ENCODE measurements at places on chromosomes 13 and 19. TPM values are rescaled to one million over a fixed set of nuclear protein-coding genes. Genes with fewer than 3 reads are reported as not detected.

DNA sequence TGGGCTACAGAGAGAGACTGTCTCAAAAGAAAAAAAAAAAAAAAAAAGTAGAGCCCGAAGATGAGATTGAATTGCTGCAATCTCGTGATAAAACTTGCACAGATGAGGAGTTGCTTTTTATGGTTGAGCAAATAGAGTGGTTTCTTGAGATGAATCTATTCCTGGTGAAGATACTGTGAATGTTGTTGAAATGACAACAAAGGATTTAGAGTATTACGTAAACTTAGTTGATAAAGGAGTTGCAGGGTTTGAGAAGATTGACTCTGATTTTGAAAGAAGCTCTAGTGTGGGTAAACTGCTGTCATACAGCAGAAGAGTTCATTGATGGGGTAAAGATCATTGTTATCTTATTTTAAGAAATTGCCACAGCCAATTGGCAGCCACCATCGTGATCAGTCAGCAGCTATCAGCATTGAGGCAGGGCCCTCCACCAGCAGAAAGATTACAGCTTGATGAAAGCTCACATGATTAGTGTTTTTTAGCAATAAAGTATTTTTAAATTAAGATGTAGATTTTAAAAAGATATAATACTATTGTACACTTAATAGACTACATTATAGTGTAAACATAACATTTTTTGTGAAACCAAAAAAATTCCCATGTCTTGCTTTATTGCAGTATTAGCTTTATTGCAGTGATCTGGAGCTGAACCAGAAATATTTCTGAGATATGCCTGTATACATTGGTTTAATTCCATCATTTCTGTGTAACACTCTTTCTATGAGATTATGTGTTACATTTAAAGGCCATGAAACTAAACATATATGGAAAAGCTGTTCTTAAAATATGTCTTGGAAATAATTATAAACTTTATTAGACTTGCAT is 43.1 kb downstream of the ZMYM2 start:
- no peak for DNase-seq

DNA sequence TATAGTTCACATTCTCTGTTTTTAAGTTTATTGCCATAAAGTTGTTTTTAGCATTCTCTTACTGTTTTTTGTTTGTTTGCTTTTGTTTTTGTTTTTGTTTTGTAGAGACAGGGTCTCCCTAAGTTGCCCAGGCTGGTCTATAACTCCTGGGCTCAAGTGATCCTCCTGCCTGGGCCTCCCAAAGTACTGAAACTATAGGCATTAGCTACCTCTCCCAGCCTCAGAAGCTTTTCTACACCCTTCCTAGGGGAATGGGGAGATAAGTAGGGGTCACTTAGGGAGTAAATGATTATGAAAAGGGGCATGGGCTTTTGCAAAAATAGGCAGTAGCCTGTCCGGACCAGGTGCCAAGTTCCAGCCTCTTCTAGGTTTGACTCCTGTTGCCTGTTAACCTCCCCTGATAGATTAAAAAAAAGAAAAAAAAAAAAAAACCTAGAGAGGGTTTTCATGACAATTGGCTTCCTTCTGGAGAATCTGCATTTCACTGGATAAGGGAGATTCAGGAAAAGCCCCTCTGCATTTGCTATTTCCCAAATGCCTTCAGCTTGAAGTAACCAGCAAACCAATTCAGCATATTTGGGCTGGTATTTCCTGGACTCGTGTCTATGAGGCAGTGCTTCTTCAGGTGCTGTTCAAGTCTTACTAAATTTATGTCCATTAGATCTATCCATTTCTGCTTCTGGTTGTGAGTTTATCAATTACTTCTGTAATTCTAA is 216.8 kb downstream of the TM9SF2 start:
- DNase-seq = no peak

GRCh38 chr19:56966225-56966696 is 125.7 kb upstream of the PEG3 start:
- no peak for DNase-seq

GRCh38 chr19:1757468-1758230 is 4.3 kb downstream of the ONECUT3 start:
- no peak for DNase-seq

DNA sequence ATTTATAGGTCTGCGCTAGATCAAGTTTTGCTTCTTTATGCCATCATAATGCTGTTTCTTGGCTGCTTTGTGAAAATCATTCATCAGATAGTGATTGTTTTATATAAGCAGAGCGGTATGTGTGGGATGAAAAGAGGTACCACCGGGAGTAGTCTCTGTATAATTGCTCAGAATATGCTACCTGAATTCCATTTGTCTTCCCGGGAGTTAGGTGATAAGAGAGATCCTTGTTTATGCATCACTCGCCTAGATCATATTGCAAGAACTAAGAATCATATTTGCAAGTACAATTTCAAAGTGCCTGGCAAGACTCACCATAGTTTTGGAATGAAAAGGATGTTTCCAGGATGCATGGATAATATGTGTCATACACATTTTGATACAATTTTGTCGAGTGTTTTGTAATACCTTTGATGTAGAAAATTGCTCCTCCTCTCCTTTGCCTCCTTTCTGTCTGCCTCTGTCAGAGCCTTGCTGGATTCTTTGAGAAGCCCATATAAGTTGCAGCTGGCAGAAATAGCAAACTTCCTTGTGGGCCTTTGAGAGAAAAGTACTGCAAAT is 1306.0 kb upstream of the SLC10A2 start:
- DNase-seq = no peak

Gene TJP3
- 1.7 TPM for total RNA-seq

Gene CDX2
- total RNA-seq = not detected

DNA sequence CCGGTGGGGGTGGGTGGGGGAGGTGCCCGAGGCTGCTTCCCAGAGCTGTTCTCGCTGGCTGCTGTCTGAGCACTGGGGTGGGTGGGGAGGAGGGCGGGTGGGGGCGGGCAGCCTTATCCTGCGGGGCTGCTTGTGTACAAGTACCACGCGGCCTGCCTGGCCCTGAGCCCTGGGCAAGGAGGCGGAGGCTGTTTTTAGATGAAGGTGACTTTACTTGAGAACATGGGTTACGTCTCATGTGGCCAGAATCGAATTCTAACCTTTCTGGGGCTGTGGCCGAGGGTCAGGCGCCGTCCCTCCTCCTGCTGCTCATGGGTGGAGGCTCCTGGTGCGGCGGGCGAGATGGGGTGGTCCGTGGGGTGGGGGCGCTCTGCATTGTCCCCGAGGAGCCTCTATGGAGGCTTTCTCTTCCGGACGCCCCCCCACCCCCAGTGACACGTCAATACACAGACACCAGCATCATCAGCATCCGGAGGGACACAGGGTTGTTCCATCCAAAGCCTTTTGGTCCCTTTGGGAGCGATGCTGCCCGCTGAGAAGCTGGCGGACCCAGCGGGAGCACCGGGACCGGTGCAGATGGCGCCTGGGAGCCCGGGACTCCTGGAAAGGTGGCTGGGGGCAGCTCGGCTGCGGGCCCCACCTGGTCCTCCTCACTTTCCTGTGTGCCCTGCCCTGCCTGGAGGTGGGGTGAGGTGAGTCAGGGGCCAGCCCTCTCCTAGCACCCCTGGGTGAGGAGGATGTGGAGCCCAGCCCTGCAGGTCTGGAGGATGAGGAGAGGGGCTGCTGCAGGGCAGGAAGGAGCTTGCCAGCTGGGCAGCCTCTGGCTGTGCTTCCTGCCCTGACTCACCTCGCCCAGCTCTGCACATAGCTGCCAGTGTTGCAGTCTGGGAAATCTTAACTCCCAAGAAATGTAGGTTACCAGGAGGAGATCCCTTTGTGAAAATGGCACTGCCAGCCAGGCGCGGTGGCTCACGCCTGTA is 3.4 kb downstream of the BSG start:
- DNase-seq = no peak

Gene FGF22
- not detected for total RNA-seq

DNA sequence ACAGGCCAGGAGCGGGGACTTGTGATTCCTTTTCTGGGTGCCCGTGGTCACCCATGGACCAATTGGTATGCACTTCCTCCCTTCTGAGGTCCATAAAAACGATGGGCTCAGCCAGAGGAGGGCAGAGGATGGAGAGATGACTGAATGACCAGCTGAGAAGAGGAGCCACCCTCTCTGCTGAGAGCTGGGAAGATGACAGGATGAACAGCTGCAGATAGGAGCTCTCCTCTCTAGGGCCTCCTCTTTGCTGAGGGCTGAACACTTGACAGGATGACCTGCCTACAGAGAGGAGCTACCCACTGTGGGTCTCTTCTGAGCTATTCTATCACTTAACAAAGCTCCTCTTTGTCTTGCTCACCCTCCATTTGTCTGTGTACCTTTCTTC is 4.1 kb downstream of the IGFL4 start:
- no peak for DNase-seq

Gene SCN1B
- total RNA-seq = 1.6 TPM

- DNase-seq = no peak
These were observed 9.8 kb downstream of the TMED1 start for GRCh38 chr19:10826231-10826630.

Gene LCP1
- total RNA-seq = 83.1 TPM

GRCh38 chr19:40791996-40792395 is 7.0 kb upstream of the EGLN2 start:
- DNase-seq = no peak

DNA sequence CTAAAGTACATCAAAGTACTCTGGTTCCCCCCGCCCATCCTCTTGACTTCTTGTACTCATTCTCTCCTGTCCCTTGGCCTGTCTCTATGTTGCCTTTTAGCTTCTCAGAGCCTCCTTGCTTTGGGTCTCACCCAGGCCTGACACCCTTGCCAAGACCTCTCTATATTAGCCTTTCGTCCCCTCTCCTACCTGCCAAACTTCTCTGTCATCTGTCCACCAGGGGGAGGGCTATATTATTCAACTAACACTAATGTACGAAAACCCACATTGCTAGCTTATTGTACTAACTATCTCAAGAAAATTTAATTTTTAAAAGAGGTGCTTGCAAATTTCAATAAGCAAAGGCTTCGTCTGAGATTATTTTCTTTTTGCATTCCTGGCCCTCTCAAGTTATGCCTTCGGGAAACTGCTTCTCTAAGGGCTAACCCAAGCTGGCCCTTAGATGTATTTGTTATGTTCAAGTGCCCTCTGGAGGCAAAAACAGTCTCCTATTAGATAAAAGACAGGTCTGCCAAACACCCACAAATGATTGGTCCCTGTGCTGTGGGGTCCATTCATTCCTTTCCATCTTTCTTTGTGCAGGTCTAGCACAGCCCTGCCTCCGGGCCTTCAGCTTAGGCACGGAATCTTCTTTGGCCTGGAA is 6.3 kb upstream of the MRPS31 start:
- DNase-seq = no peak

GRCh38 chr19:5097959-5098623 is 129.2 kb downstream of the KDM4B start:
- no peak for DNase-seq

Gene FAAP24
- total RNA-seq = 1.7 TPM

GRCh38 chr19:50817941-50818858 is 5.4 kb downstream of the KLK1 start:
- no peak for DNase-seq

- no peak for DNase-seq
These were observed 25.1 kb downstream of the TMEM255B start for GRCh38 chr13:113783966-113784644.

DNA sequence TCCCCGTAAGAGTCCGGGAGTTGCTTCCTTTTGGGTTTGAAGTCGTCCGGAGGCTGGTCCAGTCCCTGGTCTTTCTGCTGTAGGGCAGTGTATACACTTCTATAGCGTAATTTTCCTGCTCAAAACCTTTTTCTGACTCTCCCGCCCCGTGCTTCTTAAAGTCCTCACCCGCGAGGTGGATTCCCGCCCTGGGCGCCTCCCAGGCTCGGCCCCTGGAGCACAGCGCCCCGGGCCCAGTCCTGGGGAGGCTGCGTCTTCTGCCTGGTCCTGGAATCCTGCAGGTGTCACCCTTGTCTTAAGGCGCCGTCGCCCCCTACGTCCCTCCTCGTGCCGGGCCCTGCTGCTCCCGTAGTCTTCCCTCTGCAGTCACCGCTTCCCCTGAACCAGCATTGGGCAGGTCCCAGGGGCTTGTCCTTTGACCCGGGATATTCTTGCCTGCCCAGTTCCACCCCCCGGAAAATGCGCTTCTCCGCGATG is 34.4 kb upstream of the ZNF808 start:
- no peak for DNase-seq

Gene CLDND2
- total RNA-seq = not detected

Gene UBL3
- 20.9 TPM for total RNA-seq

- no peak for DNase-seq
These were observed 129.1 kb downstream of the FOXO1 start for GRCh38 chr13:40537146-40537895.

Gene TEX29
- total RNA-seq = not detected

Gene NPAS1
- 1.6 TPM for total RNA-seq

- DNase-seq = no peak
These were observed 48.0 kb upstream of the KATNAL1 start for GRCh38 chr13:30355384-30355699.

GRCh38 chr13:21673539-21673788 is 2.6 kb downstream of the FGF9 start:
- no peak for DNase-seq

GRCh38 chr19:49758292-49758691 is 4.8 kb downstream of the TSKS start:
- DNase-seq = peak; percentile 31

Gene CEACAM3
- not detected for total RNA-seq

DNA sequence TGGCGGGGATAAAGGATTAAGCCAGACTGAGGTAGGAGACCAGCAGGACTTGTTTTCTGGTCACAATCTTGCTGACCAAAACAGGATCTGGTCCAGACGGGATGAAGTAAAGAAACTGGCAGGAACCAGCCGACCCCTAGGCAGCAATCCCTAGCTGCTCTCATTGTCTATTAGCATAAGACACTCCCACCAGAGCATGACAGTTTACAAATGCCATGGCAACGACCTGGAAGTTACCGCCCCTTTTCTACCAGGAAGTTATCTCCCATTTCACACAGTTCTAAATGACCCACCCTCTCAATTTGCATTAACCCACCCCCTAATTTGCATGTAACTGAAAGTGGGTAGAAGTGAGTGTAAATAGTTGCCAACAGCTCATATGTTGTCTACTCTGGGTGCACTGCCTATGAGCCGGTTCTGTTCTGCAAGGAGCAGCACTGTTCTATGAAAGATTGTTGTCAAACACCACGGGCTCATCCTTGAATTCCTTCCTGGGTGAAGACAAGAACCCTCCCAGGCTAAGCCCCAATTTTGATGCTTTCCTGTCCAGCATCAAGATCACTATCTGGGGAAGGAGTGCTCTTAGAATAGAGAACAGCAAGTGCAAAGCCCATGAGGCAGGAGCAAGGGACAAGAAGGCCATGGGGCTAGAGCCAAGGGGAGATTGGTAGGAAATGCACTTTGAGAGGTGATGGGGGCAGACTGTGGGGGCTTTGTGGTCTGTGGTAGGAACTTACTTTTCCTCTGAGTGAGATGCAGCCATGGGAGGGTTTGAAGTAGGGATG is 13.9 kb upstream of the FBXO27 start:
- no peak for DNase-seq

- DNase-seq = no peak
These were observed 14.8 kb upstream of the MTUS2 start for GRCh38 chr13:28805193-28805819.

Gene SYT3
- 0.55 TPM for total RNA-seq

Gene PPAN
- total RNA-seq = 63.4 TPM

Gene LENG8
- total RNA-seq = 62.8 TPM

GRCh38 chr19:33186431-33187182 is 7.5 kb upstream of the LRP3 start:
- DNase-seq = no peak

Data from kidney epithelial cell (primary cell).